CD4-positive, alpha-beta T cell treated with Interleukin-12 subunit alpha and Interleukin-12 subunit beta, for 1 hour (primary cell): ENCODE measurements at places on chromosomes 2 and 18.

DNA sequence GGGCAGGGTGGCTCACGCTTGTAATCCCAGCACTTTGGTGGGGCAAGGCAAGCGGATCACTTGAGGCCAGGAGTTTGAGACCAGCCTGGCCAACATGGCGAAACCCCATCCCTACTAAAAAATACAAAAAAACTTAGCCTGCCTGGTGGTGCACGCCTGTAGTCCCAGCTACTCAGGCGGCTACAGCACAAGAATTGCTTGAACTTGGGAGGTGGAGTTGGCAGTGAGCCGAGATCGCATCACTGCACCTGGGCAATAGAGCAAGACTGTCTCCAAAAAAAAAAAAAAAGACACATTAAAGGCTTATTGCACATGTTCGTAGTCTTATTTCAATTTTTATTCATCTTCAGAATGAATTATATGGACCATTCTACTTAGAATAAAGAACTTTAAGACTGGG, 110.2 kb downstream of the BMPR2 start:
- no peak for DNase-seq

DNA sequence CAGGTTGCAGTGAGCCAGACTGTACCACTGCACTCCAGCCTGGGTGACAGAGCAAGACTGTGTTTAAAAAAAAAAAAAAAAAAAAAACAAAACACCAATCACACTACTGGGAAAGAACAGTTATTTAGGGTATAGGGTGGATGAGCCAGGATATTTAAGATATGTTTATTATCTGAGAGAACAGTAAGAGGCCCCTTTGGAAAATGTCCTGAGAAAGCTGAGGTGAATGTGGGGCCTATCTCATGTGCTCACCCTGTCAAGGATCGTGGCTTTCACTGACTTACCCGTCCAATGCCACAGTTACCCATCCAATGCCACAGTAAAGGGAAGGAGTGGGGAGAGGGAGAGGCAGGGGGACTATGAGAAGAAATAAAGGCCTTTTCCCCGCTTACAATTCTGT, 19.9 kb upstream of the ENOSF1 start:
- DNase-seq: no peak

GRCh38 chr2:161416708-161417437, 776 bp downstream of the TBR1 start:
- no peak for DNase-seq

GRCh38 chr2:18934886-18935285, 345.5 kb upstream of the NT5C1B start:
- no peak for DNase-seq

GRCh38 chr2:200993097-200993496, 29.6 kb upstream of the ORC2 start:
- no peak for DNase-seq

GRCh38 chr2:65630643-65631042, 198.2 kb upstream of the SPRED2 start:
- no peak for DNase-seq

DNA sequence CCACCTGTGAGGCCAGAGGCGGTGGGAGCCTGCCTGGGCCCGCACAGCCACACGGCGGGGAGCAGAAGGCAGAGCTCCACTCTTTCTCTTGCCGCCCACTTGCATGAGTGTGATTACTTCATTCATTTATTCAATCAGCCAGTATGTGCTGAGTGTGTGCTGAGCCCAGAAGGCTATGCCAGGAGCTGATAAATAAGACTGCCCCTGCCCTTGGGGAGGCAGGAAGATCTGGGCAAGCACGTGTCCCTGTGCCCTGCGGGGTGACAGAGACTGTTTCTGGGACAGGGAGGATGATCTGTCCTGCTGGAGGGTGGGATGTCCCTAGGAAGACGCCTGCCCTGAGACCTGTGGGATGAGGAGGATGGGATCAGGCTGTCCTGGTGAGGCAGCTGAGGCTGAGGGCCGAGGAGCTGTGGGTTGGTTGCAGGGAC, 250.8 kb downstream of the DYSF start:
- DNase-seq: no peak

- DNase-seq: no peak
Observed at GRCh38 chr18:67788310-67789164, 272.0 kb upstream of the DSEL start.

DNA sequence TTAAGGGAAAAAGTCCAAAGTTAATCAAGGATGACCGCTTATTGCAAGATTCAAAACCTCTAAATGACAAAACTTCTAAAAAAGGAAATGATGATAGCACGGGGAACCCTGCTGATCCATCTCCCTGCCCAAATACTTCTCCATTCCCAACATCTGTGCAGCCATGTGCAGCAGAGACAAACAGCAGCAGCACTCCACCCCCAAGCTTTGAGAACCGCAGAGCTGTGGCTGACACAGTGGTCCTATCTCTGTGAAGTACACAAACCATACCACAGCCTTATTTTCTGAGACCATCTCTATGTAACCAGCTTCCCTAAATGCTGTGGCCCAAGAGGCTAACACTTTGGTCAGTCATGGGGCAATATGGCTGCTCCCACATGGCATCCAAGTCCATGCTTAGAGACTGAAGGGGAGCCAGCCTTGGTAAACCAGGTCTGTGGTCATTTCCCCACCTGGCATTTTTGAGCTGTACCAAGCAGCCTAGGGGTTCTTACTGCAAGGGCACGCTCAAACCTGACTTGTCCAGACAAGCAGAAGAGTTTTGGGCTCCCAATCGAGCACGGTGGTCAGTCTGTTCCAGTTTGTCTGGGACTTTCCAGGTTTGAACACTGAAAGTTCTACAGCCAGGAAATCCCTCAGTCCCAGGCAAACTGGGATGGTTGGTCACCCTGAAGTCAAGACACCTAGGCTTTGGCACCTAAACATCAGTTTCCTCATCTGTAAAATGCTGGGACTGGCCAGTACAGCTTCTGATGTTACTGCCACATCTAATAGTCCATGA, 17.1 kb upstream of the NFE2L2 start:
- DNase-seq: no peak

DNA sequence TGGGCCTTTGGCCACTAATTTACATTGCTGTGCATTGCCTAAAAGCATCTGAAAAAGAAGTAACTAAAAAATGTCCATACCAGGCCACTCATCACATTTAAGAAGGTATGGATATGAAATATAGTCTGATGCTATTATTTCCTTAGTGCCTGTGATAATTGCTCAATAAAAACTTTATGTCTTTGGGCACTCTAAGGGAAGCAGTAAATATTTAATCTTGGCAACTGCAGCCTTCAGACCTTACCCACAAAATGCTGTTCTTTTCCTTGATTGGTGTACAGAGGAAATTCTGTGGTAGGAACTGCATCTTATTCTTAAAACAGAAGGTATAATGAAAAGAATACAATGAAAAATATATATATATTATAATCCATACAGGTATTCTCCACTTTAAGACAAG, 125.8 kb upstream of the RASGRP3 start:
- no peak for DNase-seq

DNA sequence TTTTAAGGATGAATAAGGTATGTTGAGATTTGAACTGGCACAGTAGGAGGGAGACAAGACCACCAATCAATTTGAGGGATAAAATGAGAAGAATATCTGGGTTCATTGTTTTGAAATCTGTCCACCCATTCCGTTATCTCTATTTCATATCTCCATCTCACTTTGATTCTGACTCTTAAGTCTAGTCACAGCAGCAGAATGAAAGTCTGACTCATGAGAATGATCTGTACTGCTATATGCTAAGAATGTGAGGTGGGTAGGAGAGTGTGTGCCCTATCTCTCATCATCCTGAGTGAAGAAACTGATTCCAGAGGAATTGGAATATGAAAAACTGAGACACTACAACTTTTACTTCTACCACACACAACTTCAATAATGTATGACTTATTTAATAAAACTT, 1994.5 kb upstream of the PIK3C3 start:
- DNase-seq: no peak

GRCh38 chr18:34726286-34727004, 16.3 kb downstream of the DTNA start:
- no peak for DNase-seq

DNA sequence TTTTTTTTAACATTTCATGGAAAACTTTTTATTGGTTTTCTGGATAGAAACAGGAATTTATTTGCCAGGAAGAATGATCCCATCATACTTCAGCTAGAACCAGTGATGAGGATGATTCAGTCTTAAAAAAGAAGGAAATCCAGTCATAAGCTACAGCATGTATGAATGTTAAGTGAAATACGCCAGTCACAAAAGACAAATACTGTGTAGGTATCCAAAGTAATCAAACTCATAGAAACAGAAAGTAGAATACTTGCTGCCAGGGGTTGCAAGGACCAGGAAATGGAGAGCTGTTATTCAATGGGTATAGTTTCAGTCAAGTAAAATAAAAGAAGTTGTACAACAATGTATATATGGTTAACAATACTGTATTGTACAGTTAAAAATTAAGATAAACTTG, 21.3 kb downstream of the PSME4 start:
- no peak for DNase-seq

DNA sequence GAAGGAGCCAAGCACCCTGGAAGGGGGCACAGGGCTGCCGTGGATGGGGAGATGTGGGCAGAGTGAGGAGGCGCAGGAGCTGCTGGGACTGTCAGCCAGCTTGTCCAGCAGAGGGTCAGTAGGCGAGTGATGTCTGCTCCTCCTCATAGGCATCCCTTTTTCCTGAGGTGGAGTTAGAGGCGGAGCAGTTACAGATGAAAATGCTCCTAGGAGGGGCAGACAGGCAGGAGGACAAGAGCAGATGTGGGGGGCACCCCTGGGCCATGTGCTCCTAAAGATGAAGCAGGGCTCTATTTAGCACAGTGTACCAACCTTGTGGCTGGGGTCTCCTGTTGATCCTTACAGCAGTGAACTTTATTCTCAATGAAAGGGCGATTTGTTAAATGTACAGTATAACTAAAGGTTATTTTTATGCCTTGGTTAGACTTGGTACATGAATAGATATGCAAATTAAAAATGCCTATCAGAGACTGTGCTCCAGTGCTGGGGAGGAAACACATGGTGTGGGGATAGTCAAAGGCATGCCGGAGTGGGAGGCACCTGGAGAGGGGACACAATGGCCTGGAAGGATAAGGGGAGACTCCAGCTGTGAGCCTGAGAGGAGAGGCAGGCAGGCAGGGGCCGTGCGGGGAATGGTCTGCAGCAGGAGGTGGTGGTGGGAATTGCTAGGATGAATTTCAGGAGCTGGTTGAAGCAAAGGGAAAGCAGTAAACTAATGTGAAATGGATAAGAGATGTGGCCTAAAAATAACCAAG, 175.3 kb downstream of the CLIP4 start:
- no peak for DNase-seq

- DNase-seq: peak; percentile 12
Observed at GRCh38 chr18:78984941-78985784, 5.5 kb downstream of the SALL3 start.

DNA sequence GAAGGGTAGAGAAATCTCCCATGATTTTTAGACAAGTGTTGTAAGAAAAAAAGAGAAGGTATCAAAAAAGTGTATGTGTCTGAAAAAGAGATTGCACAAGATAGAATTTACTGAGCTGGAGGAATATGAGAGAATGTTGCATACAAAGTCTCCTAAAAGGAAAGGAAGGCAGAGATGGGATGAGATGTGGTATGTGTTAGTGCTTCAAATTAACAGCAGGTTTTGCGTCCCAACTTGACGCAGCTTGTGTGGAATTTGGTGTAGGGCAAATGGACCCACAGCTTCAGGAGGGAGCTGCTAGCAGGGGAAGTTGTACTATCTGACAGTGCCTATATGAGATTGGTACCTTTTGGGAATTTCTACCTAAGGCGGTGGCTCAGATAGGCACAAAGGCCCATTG, 9.0 kb upstream of the RASGRP3 start:
- no peak for DNase-seq

DNA sequence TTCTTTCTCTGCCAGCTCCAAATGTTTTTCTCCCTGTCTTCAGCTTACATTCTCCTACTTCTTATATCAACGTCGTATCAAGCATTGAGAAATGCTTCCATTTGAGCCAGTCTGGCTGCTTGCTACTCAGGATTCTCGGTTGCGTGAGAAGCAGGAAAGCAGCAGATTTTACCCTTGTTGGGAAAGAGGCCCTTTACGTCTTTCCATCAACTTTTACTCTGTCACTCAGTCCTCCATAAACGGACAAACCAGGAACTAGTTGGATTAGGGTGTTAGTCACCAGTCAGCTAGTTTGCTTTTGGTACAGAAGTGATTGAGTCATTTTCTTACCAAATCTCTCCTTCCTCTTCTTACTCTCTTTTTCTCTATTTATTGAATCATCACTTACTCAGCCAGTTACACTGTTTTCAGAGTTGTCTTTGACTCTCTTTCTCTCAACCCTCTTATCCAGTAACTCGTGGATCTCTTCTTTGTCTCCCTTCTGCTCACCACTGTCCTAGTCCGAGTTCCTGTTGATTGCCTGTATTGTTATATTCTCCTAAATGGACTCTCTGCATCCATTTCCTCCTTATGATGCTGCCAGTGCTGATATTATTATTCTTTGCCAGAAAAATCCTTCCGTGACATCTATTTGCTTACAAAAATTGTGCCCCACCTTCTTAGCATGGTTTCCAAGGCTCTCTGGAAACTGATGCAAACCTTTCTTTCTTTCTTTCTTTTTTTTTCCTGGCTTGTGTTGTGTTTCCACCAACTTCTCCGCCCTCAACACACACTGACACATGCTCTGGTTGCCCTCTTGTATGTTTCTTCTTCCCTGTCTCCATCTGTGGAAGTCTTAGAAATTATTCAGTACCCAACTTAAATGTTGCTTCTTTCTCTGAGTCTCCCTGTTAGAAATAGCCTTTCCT, 61.5 kb downstream of the VRK2 start:
- DNase-seq: no peak

DNA sequence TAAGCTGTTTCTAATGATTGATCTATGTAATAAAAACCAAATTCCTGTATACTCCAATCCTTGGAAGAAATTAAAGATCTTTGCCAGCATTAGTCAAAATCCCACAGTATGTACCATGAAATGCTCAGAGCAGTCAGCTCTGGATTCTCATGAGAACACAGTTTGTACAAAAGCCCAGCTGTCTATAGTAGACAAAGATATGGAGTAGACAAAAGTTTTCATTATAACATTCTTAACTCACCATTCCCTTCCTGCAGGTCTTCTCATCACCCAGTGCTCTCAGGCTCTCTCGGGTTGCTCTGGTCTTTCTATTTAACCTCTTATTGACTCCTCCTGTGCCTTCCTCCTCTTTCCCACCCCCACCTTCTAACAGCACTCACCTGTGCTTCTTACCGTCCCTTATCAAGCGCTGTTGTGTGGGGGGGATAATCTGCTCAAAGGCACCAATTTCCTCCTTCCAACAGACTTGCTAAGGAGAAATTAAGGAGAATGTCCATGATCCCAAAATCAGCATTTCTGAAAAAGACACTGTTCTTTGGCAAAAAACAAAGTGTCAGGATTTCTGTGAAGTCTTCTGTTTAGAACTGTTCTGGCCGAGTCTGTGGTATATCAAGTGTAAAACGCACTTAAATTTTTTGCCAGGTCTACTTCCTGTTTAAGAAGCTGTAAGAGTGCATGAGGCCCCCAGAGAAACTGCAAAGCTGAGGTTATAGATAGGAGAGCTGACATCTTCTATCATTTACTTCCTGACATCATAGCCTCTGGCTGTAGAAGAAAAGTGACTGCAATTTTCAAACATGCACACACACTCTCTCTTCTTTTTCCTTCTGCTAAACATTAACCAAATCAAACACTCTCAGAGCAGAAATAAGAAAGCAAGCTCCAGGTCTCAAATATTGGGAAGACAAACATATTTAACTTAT, 144.1 kb downstream of the EVA1A start:
- peak; percentile 2 for DNase-seq

GRCh38 chr2:151860613-151861146, 32.5 kb upstream of the ARL5A start:
- no peak for DNase-seq
